ENCODE measurements at places on chromosomes 2 and 18. TPM values are rescaled to one million over a fixed set of nuclear protein-coding genes. Genes with fewer than 3 reads are reported as not detected.

- H3K4me3 ChIP-seq: no peak overlapping the region
These were observed 273.7 kb upstream of the UBE2E3 start for GRCh38 chr2:180706694-180707093.

- no peak for DNase-seq
- H3K27me3 ChIP-seq: no peaks in the 10 kb centered on the region
- no peak overlapping the region for H3K4me3 ChIP-seq
- H3K36me3 ChIP-seq: no peaks in the 10 kb centered on the region
- no peak overlapping the region for H3K27ac ChIP-seq
These were observed 36.8 kb downstream of the EML6 start for GRCh38 chr2:54760310-54760709.

GRCh38 chr2:203191961-203192360 lies 46.9 kb upstream of the CYP20A1 start:
- H3K4me1 ChIP-seq: no peaks in the 10 kb centered on the region
- no peak for DNase-seq
- no peak overlapping the region for H3K4me3 ChIP-seq
- no peaks in the 10 kb centered on the region for H3K27me3 ChIP-seq
- H3K27ac ChIP-seq: no peak overlapping the region

GRCh38 chr2:9060819-9061218 lies 57.3 kb upstream of the MBOAT2 start:
- no peaks in the 10 kb centered on the region for H3K36me3 ChIP-seq
- no peak overlapping the region for H3K4me3 ChIP-seq
- no peaks in the 10 kb centered on the region for H3K27me3 ChIP-seq

GRCh38 chr2:205759257-205759656 lies 77.0 kb downstream of the NRP2 start:
- no peaks in the 10 kb centered on the region for H3K36me3 ChIP-seq
- H3K4me3 ChIP-seq: no peak overlapping the region
- peaks cover 20% of the 10 kb centered on the region for H3K4me1 ChIP-seq
- H3K27ac ChIP-seq: no peak overlapping the region
- no peak for DNase-seq

GRCh38 chr2:23824777-23825212 lies 102.1 kb downstream of the ATAD2B start:
- no peaks in the 10 kb centered on the region for H3K27me3 ChIP-seq
- DNase-seq: no peak
- no peak overlapping the region for H3K27ac ChIP-seq
- peaks cover 28% of the 10 kb centered on the region for H3K36me3 ChIP-seq
- H3K4me1 ChIP-seq: peaks cover 5% of the 10 kb centered on the region
- H3K4me3 ChIP-seq: no peak overlapping the region

- H3K36me3 ChIP-seq: no peaks in the 10 kb centered on the region
- DNase-seq: no peak
- no peaks in the 10 kb centered on the region for H3K4me1 ChIP-seq
- H3K27ac ChIP-seq: no peak overlapping the region
- H3K27me3 ChIP-seq: no peaks in the 10 kb centered on the region
These were observed 63.9 kb downstream of the ALPK2 start for GRCh38 chr18:58565021-58565420.

GRCh38 chr2:8324164-8324856 lies 357.5 kb upstream of the ID2 start:
- no peaks in the 10 kb centered on the region for H3K4me1 ChIP-seq
- no peak overlapping the region for H3K4me3 ChIP-seq
- no peaks in the 10 kb centered on the region for H3K36me3 ChIP-seq
- no peak overlapping the region for H3K27ac ChIP-seq
- no peaks in the 10 kb centered on the region for H3K27me3 ChIP-seq
- peak; percentile 46 for DNase-seq

LIMS4 gene
- total RNA-seq: 1.6 TPM

EEF1B2 gene
- 396 TPM for total RNA-seq
